ENCODE measurements at places on chromosomes 12 and 14.

DNA sequence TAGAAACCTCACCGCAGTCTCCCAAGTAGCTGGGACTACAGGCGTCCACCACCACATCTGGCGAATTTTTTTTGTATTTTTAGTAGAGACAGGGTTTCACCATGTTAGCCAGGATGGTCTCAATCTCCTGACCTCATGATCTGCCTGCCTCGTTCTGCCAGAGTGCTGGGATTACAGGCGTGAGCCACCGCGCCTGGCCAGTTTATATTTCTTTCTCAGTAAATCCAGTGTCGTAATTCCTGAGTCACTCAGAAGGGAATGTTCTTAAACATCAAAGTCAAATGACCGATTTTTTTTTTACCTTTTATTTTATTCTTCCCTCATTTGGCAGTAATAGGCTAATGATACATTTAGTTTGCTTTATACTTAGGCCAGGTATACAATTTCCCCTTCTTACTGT, 80.5 kb downstream of the FBXO33 start:
- no peak for DNase-seq

DNA sequence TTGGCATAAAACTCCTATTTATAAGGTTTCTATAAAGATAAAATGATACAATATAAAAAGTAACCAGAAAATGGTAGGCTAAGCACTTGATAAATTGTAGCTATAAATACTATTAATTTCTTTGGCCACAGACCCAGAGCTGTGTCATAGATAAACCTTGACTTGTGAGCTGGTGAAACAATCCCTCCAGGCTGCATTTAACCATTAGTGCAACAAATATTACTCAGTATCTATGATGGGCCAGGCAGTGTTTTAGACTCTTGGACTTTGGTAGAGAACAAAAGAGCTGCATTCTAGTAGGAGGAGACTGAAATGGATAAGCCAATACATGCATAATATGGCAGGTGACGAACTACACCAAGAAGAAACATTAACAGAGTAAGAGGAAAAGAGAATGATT, 178.1 kb downstream of the BTG1 start:
- DNase-seq = no peak

DNA sequence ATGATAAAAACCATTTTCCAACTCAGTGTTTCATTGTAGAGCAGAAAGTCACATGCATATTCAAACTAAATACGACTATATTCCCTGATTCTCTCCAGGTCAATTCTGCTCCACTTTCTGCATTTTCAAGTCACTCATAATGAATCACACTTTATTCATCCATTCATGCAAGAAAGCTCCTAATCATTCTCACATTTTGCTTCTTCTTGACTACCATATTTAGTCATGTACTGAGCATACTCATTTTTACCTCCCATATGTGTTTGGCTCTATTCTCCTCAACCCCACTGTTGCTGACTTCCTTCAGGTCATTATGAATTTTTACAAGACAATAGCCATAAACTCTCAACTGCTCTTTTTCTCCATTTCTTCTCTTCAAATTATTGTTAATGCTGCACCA, 43.4 kb upstream of the PIK3C2G start:
- DNase-seq = no peak

GRCh38 chr12:119721306-119721705, 53.4 kb downstream of the PRKAB1 start:
- DNase-seq = no peak

DNA sequence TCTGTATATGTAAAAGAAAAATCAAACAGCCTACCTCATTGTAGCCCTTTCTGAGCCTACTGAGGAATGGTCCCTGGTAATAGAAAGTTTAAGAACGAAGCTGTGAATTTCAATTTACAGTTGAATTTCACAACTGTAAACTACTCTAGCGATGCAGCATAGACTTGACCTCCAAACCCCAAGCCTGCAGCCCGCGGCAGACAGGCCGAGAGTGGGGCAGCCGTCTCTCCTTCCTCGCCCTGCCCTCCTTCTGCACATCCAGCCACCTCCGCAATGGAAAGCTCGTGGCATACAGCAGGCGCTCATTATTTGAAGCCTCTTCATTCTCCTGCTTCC, 15.3 kb downstream of the RNASE2 start:
- DNase-seq = no peak
